GM23248 (cell line): ENCODE measurements at places on chromosomes 7 and 10. TPM values are rescaled to one million over a fixed set of nuclear protein-coding genes. Genes with fewer than 3 reads are reported as not detected.

DNA sequence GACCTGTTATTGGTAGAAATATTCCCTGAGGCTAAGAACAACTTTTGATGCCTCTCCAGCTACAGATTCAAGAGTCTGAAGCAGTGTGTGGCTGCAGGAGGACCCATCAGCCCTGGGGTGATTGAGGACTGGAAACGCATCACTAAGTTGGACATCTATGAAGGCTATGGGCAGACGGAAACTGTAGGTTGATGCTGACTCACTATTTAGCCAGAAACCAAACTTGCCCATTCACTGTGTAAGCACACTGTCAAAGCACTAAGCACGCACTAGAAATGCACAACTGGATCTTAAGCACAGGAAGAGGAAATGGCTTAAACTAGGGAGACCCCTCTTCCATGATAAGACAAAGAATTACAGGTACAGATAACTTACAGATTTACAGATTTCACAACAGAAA, 20.8 kb downstream of the ACSM6 start:
- DNase-seq: peak; percentile 75

- DNase-seq: no peak
Observed at GRCh38 chr10:4137299-4137698, 352.3 kb upstream of the KLF6 start.

DNA sequence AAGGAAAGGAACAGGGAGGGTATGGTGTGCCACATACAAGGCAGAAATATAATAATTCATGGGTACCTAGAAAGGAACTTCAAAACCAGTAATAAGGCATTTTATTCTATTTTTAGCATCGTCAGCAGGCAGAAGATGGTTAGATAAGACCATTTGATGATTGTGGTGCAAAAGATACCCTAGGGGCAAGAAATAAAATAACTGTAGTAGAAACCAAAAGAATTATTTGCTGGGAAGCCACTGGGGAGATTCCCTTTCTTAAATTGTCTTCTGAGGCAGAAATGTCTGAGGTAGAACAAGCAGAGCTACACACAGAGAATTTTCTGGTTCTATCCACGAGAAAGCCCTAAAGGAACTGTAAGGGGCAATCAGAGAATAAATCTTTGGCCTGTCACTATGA, 64.3 kb upstream of the PCGF5 start:
- DNase-seq: no peak

TACC2 gene
- 4.3 and 5.8 TPM in 2 replicates for total RNA-seq

HYAL4 gene
- total RNA-seq: not detected in 2 replicates

GNAT3 gene
- total RNA-seq: not detected in 2 replicates

GRCh38 chr7:99383791-99384370, 9.4 kb downstream of the ARPC1B start:
- DNase-seq: no peak

- no peak for DNase-seq
Observed at GRCh38 chr7:34946486-34946885, 90.8 kb downstream of the DPY19L1 start.

DNAJC1 gene
- 50.9 and 218 TPM in 2 replicates for total RNA-seq

GRCh38 chr7:99728615-99729014, 6.4 kb downstream of the CYP3A7 start:
- DNase-seq: no peak
